ENCODE measurements at places on chromosomes 12 and 14.

- no peak for DNase-seq
These were observed 49.5 kb downstream of the KLHL28 start for GRCh38 chr14:44912041-44912869.

DNA sequence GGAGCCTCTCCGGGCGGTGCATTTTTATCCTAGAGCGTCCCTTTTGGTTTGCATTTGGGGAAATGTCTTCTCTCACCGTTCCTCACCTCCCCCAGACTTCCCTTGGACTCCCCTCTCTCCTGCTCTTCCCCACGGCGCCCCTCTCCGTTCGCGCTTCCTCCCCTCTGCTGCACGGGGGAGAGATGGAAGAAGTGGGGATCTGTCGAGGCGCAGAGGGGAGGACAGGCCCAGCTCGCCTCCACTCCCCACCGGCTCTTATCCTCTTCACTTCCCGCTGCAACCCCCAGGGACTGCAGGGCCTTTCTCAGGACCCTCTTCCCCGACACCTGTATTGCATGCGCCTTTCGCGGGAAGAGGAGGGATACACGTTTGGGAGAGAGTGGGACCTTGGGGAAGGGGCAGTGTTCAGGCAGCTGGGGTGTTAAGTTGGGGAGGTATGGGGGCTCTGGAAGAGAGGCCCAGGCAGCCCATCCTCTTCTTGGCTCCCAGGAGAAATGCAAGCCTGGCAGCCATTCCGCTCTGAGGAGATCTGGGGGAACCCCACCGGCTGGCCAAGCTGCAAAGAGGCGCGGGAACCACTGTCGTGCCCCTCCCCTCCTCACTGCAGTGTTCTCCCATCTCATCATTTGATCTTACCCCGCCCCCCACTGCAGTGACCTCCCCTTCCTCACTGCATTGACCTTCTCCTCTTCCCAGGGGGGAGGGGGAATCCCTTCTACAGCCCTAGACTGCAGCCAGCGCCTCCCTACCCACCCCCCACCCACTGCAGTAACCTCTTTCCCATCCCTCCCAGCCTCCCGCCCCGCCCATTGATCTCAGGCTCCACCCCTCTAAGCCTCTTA, 788 bp downstream of the ENO2 start:
- DNase-seq: no peak

- no peak for DNase-seq
These were observed 103.7 kb upstream of the EEA1 start for GRCh38 chr12:93032758-93033157.

- no peak for DNase-seq
These were observed 83.0 kb downstream of the EPS8 start for GRCh38 chr12:15706010-15706676.

DNA sequence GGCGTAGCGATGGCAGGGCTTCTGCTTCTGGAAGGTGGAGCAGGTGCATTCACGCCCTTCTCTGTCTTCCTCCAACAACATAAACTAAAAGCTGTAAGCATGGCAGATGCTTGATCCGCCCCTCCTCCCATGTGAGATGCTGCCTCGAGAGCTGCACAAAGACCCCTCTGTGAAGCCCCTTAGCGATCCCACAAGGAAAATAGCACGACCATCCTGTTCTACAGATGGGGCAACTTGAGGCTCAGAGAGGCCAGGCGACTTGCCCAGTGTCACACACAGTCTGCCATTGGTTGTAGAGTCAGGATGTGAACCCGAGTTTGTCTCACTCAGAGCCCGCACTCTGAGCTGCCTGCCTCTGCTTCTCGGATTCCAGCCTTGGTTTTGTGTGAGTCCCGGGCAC, 144.4 kb downstream of the SCARB1 start:
- no peak for DNase-seq

GRCh38 chr12:132812631-132813305, 15.9 kb downstream of the GOLGA3 start:
- DNase-seq: no peak

DNA sequence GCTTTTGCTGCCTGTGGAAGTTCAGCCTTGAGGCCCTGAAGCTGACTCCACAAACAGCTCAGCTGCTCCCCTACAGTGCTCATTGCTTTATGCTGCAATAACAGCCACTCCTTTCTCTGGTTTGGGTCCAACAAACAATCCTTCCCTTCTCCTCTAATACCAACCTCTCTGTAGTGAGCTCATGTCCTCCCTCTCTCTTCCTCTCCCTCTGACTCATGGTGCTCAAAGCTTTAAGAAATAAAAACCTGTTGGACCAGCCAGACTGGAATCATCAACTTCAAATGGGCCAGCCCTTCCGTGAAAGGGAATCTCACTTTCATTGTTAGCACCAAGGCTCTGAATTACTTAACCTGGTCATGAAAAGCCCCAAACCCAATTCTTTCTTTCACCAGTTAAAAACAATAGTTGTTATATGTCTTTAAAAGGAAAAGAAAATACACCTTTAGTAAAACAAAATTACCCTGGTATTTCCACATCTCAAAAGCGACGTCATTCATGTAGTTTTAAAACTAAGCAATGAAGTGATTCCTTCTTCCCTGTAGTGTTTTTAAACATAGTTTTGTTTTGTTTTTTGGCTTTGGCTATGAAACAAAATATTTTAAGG, 126.4 kb downstream of the DUSP6 start:
- DNase-seq: no peak

GRCh38 chr12:103588680-103589079, 1.6 kb downstream of the STAB2 start:
- DNase-seq: no peak

DNA sequence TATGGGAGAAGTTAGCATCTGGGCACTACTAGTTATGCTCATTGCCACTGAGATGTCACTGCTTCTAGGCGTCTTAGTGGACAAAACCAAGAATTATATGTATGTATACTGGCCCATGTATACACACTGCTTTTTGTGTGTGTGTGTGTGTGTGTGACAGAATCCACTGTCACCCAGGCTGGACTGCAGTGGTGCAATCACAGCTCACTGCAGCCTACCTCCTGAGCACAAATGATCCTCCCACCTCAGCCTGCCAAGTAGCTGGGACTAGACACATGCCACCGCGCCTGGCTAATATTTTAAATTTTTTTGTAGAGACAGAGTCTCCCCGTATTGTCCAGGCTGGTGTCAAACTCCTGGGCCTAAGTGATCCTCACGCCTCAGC, 25.2 kb downstream of the LIMA1 start:
- no peak for DNase-seq

DNA sequence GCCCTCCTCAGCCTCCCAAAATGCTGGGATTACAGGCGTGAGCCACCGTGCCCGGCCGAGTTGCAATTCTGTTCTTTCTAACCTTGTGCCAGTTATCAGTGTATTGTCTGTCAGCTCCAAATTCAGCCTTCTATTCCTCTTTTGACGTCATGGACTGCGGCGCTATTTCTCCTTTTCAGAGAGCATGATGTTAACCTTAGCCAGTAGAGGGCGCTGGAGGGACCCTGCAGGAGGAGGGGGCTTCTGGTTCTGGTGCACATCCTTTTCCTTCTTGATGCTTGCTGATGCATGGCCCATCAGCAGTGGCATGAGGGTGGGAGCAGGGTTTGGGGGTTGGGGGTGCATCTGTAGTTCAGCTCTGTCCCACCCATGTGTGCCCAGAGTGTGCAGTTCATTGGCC, 179.3 kb upstream of the RMST start:
- no peak for DNase-seq

GRCh38 chr12:95548539-95549391, 2.5 kb downstream of the USP44 start:
- no peak for DNase-seq

GRCh38 chr12:130633771-130634170, 82.3 kb downstream of the RIMBP2 start:
- DNase-seq: no peak

DNA sequence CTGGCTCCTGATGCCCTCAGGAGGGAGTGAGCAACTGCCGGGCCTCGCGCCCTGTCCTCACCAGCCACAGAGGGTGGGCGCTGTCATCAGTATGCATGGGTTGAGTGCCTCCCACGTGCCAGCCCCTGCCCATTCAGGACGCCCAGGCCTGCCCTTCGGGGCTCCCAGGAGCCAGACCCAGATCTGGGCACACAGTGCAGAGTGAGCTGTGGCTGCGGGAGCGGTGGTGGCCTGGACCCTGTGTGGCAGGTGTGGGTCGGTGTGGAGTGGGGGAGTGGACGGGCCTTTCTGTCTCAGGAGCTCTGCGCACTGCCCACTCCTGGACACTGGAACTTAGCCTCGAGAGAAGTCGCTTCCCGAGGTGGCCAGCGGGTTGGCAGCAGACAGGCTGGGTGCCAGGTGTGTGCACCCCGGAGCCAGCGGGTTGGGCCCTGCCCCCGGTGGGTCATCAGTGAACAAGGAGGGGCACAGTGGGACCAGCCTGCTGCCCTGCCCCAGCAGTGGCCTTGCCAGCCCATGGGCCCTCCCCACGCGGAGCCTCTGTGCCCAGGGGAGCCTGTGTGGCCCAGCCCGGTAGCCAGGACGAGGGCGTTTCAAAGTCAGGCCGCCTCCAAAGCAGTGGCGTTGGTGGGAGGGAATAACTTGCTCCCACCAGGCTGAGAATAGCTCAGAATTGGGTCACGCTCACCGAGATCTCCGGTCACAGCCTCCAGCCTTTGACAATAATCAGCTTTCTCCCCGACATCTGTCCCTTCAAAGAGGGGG, 9.5 kb downstream of the TRMT61A start:
- DNase-seq: no peak

- DNase-seq: no peak
These were observed 116.7 kb downstream of the CACNA1C start for GRCh38 chr12:2169489-2169888.

GRCh38 chr12:98514982-98515286, 456 bp upstream of the TMPO start:
- no peak for DNase-seq

DNA sequence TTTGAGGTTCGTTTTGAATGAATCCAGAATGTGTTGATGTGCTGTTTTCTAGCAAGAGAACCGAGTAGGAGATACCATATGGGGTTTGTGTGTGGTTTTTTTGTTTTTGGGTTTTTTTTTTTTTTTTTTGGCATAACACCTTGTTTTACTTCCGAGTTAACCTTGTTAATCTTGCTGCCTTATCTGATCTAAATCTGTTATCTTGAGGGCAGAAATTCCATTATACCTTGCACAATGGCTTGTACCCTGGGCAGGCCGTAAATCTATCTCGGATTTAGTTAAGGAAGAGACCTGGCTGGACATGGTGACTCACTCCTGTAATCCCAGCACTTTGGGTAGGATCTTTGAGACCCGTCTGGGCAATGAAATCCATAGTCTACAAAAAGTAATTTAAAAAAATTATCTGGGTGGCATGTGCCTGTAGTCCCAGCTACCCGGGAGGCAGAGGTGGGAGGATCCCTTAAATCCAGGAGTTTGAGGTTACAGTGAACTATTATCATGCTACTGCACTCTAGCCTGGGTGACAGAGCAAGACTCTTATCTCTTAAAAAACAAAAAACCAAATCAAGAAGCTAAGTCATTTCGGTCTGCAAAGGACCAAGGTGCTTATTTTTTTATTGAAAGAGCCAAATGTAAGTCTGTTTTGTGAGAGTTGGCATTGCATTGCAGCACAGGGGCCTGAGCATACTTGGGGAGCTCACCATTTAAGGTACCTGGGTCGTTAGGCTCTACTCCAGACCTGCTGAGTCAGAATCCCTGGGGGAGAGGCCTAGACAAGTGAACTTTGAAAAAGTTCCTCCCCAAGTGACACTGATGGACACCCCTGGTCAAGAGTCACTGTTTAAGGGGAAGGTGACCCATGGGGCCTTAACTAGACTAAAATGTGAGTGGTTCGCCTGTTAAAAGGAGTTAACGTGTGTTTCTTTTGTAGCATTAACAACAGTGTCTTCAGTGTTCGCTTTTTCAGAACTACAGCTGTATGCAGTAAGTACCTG, 6.7 kb downstream of the DLST start:
- DNase-seq: no peak

GRCh38 chr14:79037106-79037505, 866.9 kb downstream of the NRXN3 start:
- DNase-seq: no peak

GRCh38 chr12:53191096-53191884, 10.6 kb upstream of the CSAD start:
- DNase-seq: no peak

- no peak for DNase-seq
These were observed 6.2 kb upstream of the KRT86 start for GRCh38 chr12:52268212-52268611.

GRCh38 chr14:86646696-86647690, 1117.0 kb downstream of the FLRT2 start:
- DNase-seq: no peak

DNA sequence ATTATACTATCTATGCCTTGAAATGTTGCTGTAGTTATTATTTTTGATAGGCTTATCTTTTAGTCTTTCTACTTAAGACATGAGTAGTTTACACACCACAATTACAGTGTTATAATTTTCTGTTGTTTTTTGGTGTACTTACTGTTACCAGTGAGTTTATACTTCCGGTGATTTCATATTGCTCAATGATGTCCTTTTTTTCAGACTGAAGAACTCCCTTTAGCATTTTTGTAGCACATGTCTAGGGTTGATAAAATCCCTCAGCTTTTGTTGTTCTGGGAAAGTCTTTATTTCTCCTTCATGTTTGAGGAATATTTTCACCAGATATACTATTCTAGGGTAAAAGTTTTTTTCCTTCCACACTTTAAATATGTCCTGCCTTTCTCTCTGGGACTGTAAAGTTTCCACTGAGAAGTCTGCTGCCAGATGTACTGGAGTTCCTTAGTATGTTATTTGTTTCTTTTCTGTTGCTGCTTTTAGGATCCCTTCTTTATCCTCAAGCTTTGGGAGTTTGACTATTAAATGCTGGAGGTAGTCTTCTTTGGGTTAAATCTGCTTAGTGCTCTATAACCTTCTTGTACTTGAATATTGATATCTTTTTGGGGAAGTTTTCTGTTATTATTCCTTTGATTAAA, 41.5 kb upstream of the FERMT2 start:
- DNase-seq: no peak

- no peak for DNase-seq
These were observed 43.7 kb downstream of the DEGS2 start for GRCh38 chr14:100115726-100116125.

- DNase-seq: no peak
These were observed 43.9 kb downstream of the SSPN start for GRCh38 chr12:26239122-26239851.

GRCh38 chr14:105498430-105499255, 7.6 kb downstream of the TEDC1 start:
- DNase-seq: no peak

GRCh38 chr12:32702946-32703345, 23.8 kb downstream of the DNM1L start:
- DNase-seq: no peak

GRCh38 chr12:113298861-113299545, 35.9 kb downstream of the SLC8B1 start:
- DNase-seq: no peak

DNA sequence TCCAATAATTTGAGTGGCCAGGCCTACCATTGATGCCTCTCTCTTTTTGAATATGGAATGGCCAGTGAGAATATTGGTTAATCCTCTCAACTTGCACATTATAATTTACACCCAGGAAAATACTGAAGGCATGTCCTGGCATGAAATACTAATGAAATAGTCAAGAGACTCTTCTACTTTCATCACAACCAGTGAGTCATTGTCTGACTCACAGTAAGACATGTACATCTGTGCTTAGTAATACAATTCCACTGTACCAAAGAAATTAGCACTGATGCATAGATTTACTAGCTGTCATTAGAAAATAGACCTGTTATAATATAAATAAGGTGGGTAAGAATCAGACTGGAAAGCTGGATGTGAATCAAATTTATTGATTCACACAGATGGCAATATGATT, 31.6 kb downstream of the KCNC2 start:
- peak; percentile 76 for DNase-seq

All from SW 1271 (cell line).